Stimulated activated CD4-positive, alpha-beta T cell treated with anti-CD3 and anti-CD28 coated beads, Interleukin-12 subunit alpha, Interleukin-12 subunit beta, amount 100 ng/mL, for 4 hours (primary cell): ENCODE measurements at places on chromosomes 1 and 21.

GRCh38 chr1:43861337-43861736 lies 72.3 kb upstream of the ARTN start:
- no peak for DNase-seq

GRCh38 chr1:226542623-226543103 lies 5.9 kb upstream of the STUM start:
- no peak for DNase-seq

DNA sequence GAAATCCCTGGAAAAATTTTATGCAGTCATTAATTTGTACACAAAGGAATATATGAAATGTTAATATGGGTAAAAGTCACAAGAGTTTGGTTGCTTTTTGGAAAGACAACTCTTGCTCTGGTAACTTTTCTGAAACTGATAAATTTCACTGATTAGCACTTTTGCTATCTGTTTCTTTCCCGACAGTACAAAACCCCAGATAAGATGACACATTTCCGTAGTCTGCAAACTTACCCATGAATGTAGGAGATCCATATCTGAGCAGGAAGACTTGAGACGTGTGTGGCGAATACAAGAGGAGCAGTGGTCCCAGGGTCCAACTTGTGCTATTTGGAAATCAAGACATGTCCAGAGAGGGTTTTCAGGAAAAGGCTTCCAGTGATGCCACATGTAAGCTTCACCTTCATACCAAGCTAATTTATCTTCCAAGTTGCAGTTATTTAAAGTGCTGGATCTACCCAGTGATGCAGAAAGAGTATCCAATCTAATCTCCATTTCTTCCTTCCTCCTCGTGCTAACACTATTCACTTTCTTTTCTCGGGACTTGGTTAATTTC lies 35.9 kb upstream of the SAMSN1 start:
- DNase-seq, result no peak

DNA sequence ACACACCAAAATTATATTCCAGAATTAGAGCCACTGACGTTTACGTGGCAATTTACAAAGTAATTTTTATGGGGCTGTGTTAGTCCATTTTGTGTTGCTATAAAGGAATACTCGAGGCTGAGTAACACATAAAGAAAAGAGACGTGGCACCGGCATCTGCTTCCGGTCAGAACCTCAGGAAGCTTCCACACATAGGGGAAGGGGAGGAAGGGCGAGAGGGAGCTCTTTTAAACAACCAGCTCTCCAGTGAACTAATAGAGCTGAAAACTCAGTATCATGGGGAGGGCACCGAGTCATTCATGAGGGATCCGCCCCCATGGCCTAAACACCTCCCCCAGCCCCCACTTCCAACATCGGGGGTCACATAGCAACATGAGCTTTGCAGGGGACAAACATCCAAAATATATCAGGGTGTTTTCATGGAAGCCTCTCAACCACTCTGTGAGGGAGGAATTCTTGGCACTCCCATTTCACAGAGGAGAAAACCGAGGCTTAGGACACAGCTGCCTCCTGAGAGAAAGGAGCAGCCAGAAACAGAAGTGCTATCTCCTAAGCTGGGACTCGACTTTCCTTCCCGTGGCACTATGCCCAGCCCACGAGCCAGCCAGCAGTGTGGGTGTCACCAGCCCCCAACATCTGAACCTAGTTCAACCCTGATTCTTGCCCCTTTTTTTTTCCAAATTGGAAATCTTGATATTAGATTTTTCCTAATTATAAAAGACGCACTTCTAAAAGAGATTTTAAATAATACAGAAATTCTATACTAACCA lies 29.2 kb downstream of the MIS18A start:
- DNase-seq, result no peak

DNA sequence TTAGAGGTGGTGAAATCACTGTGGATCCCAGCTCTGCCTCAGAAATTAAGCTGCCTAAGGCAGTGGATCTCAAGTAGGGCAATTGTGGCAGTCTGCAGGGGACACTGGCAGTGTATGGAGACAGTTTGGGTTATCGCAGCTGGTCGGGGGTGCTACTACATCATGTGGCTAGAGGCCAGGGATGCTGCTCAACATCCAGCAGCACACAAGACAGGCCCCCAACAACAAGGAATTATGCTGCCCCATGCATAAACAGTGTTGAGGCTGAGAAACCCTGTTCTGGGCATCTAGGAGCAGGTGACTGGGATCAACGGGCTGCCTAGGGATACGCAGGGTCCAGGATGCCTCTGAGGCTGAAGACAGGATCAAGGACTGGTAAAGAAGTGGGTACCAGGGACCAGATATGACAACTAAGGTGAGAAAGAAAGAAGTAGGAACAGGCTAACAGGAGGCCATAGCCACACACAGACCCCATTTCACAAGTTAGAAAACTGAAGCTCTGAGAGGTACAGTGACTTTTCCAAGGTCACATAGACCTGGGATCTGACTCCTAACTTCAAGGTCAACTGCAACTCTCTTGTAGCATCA lies 8.7 kb downstream of the BATF3 start:
- DNase-seq, result no peak

DNA sequence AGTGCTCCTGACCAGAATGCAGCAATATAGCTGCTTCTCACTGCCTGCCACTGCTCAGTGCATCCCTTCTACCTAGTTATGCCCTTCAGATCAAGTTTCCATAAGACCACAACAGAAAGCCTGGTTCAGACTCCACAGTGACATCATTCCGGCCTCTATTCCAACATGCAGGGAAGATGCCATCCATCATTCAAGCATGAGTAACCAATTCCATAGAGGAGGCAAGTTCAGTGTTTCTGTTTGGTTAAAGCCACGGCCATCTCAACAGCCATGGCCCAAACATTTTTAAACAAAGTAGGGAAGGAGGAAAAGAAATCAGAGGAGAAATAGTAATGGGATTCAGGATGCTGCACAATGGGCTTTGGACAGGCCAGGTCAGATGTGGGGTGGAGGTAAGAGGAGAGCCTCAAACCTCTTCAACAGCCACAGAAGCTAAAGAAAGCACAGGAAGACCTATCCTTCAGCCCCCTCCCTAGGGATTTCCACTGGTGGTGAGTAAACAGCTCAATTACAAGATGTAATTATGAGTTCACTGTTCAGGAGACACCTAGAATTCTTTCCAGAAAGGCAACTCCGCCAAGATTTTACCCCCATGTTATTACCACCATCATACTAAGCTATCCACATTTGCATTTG lies 484.9 kb downstream of the SETD4 start:
- no peak for DNase-seq

DNA sequence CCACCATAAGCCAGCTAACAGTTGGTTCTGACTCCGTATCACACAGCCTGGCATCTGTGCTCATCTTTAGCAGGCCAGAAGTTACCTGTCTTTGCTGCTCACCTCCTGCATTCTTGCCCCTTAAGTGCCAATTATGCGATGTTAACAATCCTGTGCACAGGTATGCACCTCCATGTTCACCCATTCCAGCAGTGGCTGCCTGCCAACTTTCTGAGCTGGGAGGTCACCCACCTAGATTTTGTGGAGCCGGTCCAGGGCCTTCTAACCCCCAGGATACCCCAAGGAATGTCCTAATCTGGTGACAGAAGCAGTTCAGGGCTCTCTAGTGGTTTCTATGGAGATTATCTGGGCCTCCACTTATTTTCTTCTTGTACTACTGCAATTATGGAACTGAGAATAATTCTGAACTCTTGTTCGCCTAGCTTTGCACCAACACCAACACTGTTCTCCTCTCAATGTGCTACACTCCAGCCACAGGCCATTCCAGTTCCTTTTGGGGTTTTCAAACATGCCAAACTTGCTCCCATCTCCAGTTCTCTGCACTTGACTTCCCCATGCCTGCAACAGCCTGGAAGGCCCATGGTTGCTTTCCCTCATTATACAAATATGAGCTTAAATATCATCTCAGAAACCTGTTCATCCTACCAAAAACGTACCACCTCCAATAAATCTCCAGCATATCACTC lies 9.0 kb downstream of the BCAR3 start:
- DNase-seq, result no peak

DNA sequence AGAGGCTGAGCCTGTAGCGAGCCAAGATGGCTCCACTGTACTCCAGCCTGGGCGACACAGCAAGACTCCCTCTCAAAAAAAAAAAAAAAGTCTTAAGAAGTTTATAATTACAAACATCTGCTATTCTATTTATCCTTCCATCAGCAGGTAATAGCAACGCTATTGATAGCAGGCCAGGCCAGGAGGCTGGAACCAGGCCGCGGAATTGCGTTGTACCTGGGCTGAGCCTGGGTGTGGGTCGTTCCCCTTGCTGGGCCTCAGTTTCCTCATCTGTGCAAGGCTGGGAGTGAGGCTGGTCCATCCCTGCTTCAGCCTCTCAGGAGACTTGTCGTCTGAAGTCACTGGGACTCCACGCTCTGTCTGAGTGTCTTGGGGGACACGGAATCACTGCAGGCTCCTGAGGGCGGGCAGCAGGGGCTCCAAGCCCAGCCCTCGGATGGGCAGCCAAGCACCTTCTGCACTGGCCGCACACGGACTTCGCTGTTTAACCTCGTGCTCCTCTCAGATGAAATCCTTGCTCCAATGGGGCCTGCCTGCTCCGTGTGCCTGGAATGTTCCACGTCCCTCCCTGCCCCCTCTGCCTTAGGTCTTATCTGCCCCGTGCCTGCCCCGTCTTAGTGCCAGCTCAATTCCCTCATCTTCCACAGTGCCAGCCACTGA lies 103.9 kb upstream of the C1orf174 start:
- DNase-seq, result no peak

DNA sequence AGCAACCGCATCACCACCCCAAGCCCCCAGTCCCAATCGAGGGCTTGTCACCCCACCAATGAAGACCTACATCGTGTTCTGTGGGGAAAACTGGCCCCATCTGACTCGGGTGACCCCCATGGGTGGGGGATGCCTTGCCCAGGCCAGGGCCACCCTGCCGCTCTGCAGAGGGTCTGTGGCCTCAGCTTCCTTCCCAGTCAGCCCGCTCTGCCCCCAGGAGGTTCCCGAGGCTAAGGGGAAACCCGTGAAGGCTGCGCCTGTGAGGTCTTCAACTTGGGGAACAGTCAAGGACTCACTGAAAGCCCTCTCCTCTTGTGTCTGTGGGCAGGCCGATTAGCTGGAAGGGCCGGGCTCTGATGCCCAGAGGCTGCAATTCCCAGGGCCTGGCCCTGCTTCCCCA lies 2.0 kb downstream of the SRARP start:
- no peak for DNase-seq

DNA sequence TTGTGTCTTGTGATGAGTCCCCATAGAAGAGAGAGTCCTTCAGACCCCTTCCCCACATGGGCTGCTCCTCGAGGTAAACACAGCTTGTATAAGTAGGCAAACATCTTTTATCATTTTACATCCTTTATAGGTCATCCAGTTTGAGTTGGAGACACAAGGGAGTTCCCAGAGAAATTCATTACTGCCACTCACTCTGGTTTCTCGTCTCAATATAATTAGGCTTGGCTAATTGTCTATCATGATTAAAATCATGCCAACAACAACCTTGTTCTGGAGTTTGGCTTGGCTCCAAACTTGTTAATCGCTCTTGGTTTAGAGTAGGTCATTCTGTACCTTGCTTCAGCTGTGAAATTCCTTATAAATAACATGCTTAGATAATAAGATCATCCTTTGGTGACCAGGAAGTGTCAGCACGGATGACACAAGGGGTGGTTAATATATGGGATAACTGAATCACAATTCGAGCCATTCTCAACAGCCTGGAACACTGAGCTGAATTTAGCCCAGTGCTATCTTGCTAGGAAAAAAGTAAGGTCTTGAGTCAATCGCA lies 70.7 kb upstream of the DAB1 start:
- no peak for DNase-seq

- DNase-seq, result no peak
Observed at GRCh38 chr1:90347366-90347765, 352.5 kb downstream of the ZNF326 start.

DNA sequence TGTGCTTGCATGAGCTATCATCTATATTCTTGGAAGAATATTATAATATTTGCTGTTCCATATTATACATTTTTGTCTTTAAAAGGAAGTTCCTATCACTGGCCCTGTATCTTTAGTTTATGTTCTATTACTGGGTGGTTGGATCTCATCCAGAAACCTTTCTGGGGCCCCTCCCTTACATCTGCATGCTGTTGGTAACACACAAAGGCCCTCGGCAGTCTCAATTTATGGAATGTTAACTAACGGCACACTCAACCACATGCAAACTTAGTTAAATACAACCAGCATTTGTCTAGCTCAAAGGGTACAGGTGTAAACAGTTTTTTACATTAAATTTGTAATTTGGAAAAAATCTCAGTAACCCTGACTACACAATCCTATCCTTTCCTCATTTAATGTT lies 9.7 kb upstream of the HYI start:
- DNase-seq, result no peak

DNA sequence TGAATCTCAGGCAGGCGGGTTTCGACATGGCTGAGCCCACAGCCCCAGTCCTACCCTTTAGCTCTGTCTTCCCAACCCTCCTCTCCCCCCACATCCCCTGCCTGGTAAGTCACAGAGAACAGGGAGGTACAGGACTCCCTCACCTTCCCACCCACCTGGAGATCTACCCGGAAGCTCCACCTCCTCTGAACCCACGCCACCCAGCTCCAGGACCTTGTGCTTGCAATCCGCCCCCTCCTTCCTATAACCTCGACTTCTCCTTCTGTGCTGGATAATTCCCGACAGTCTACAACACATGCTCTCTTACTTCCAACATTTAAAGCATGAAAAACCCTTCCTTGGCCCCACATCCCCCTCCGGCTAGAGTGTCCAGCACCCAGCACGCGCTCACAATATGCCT lies 22.3 kb downstream of the KIF17 start:
- DNase-seq, result no peak

DNA sequence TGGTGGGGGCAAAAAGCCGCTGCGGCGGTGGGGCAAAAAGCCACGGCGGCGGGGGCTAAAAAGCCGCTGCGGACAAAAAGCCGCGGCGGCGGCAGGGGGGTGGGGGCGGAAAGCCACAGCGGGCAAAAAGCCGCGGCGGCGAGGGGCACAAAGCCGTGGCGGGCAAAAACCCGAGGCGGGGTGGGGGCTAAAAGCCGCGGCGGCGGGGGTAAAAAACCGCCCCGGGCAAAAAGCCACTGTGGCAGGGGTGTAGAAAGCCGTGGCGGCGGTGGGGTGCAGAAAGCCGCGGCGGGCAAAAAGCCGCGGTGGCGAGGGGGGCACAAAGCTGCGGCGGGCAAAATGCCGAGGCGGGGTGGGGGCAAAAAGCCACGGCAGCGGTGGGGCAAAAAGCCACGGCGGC lies 3901.8 kb downstream of the SRGAP2C start:
- no peak for DNase-seq

DNA sequence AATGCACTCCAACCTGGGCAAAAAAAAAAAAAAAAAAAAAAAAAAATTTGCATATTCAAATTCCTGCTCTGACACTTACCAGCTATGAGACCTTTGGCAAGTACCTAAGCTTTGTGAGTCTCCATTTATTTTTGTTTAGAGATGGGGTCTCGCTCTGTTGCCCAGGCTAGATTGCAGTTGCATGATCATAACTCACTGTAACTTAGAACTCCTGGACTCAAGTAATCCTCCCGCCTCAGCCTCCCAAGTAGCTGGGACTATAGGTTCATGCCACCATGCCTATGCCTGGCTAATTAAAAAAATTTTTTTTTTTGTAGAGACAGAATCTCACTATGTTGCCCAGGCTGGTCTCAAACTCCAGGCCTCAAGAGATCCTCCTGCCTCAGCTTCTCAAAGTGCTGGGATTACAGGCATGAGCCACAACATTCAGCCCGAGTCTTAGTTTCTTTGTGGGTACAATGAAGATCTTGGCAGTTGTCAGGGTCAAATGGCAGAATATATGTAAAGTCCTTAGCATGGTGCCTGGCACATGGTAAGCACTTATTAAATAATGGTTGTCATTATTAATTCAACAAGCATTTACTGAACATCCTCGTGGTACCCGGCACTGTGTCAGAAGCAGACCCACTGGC lies 53.5 kb upstream of the TENT5B start:
- no peak for DNase-seq

- no peak for DNase-seq
Observed at GRCh38 chr1:32100359-32100758, 7.5 kb upstream of the KPNA6 start.
